ENCODE measurements at places on chromosomes 5 and 9.

GRCh38 chr5:134460551-134460950, 48.9 kb upstream of the CDKN2AIPNL start:
- no peak for DNase-seq

- DNase-seq, result no peak
Observed at GRCh38 chr5:81552852-81553566, 159.1 kb upstream of the ACOT12 start.

DNA sequence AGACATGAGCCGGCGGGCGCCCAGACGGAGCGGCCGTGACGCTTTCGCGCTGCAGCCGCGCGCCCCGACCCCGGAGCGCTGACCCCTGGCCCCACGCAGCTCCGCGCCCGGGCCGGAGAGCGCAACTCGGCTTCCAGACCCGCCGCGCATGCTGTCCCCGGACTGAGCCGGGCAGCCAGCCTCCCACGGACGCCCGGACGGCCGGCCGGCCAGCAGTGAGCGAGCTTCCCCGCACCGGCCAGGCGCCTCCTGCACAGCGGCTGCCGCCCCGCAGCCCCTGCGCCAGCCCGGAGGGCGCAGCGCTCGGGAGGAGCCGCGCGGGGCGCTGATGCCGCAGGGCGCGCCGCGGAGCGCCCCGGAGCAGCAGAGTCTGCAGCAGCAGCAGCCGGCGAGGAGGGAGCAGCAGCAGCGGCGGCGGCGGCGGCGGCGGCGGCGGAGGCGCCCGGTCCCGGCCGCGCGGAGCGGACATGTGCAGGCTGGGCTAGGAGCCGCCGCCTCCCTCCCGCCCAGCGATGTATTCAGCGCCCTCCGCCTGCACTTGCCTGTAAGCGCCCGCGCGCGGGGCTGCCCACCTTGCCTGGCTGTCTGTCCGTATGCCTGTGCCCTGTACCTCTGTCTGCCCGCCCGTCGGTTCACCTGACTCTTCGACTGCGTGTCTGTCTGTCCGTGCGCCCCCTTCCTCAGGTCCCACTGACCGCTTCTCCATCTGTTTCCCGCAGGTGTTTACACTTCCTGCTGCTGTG, 412 bp downstream of the FGF18 start:
- peak; percentile 14 for DNase-seq

- DNase-seq, result no peak
Observed at GRCh38 chr9:106829666-106830408, 33.1 kb upstream of the ZNF462 start.

- no peak for DNase-seq
Observed at GRCh38 chr5:113005454-113005853, 28.9 kb downstream of the DCP2 start.

DNA sequence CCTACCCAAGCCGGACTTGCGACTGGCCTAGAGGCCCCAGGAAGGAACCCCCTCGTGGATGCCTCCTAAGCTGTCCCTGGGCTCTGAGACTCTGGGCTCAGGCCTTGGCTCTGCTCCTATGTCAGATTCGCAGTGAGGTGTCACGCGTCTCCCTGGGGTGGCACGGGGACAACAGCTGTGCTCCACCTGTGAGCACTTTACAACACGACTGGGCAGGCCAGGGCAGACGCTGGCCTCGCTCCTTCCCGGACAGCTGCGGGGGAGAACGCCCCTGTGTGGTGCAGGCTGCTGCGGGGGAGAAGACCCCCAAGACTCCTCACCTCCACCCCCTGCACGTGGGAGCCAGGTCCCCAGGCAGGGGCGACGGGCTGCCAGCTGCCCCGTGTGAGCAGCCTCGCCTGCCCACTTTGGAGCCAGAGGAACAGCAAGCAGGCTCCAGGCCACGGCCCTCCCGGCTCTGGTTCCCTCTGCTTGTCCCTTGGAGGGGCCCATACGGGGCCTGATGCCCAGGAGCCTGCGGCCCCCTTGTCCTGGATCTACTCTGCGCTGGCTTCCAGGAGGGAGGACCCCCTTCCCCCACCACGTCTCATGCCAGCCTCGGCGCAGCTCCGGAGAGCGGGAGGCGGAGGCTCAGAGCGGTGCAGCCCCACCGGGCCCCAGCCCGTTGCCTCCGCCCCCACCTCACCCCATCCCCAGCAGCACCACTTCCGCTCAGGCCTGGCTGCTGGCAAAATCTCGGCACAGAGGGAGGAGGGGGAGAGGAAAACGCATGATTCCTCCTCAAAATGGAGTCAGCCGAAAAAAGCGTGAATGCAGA, 36.0 kb downstream of the SARDH start:
- DNase-seq, result no peak

DNA sequence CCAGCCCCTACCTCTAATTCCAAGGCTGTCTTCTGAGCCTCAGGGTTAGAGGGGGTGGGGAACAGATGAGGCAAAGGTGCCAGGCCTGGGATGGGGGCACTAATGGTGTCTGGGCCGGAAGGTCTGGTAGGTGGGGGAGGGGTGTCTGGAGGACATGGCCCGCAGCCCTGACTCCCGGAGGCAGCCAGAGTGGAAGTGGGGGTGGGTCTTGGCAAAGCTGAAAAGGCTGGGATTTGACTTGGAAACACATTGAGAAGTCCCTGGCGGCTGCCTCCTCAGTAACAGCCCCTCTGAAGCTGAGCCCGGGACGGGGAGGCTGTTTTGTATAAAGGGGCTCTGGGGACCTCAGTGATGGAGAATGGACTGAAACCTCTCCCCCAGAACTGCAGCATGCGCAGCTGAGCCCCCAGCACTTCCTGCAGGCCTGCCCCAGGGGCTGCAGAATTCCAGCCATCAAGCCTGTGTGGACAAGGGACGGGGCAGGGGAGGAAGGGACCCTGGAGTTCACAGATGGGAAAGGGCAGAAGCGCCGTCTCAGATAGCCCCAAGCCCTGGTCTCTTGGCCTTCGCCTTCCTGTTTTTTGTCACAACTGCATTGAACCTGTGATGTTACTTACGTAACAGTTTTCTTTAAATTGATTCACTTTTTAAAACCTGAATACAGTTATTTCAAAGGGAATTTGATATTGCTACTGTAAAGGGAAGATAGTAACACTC, 49.3 kb upstream of the SYNPO start:
- DNase-seq, result no peak

DNA sequence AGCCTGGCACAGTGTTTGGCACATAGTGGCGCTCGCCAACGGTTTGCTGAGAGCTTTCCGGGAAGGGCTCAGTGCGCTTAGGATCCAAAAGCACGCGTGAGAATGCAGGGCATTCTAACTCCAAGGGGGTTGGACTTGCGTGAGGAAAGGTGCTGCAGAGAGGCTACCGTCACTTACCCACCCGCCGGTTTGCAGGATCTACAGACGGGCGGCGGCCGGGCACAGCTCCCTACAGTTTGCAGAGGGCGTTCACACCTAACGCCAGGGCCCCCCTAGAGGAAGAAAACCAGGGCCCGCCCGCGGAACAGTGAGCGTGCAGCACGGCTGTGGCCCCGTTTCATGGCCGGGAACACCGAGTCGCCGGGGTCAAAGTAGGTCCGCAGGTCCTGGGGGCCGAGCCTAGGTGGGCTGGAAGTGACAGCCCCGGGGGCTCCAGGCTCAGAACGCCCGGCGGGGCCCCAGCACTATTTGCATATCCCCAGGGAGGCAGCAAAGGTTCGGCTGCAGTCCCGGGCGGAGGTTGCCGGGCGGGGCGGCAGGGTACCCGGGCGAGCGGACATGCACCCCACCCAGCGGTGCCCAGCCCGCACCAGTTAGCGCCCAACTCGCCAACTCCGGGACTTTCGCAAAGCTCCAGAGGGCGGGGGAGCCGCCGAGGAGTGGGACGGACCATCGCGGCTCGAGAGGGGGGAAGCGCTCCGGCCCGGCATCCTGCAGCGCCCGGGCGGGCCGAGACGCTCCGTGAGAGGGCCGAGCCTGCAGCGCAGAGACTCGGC, 526 bp upstream of the GALNT10 start:
- DNase-seq, result peak; percentile 38

- DNase-seq, result peak; percentile 7
Observed at GRCh38 chr9:23123048-23123632, 676.5 kb downstream of the DMRTA1 start.

- no peak for DNase-seq
Observed at GRCh38 chr5:3237276-3237868, 358.3 kb upstream of the IRX1 start.

GRCh38 chr9:1100201-1100600, 50.0 kb downstream of the DMRT2 start:
- no peak for DNase-seq

GRCh38 chr9:28264368-28264767, 691.1 kb upstream of the C9orf72 start:
- DNase-seq, result no peak

DNA sequence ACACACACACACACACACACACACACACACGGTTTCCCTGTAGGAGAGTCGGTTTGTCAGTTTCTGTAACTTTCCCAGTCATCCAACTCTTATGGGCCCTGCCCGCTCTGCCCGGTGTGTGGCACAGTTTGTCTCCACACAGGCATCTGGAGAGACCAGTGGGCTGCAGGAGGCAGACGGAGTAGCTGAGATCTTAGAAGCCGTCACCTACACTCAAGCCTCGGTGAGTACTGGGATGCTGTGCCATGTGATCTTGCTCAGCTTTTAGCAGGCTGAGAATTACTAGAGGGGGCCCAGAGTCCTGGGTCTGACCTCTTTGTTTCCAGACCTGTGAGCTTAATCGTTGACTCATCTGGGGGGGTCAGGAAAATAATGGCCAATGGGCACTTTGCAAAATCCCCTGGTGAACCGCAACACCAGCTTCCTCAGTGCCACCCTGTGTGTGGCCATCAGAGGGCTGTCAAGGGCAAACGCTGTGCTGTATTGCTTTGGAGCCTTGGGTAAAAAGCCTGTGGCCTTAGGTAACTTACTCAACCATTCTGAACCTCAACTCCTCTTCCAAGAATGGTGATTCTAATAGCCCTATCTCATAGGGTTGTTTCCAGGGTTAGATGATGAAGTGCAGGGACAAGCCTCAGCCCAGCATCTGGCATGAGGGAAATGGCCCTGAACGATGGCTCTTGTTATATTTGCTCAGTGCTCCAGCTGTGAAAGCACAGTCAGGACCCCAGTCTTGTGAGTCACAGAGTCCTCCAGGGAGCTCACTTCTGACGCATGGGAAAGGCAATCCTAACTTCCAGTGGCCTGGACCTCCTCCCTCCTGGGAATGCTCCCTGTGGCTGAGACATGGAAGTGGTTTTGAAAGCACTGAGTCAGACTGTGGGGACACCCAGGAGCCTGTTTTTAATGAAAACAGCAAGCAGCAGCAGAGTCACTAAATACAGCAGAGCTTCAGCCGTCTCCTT, 45.6 kb downstream of the COL15A1 start:
- no peak for DNase-seq

DNA sequence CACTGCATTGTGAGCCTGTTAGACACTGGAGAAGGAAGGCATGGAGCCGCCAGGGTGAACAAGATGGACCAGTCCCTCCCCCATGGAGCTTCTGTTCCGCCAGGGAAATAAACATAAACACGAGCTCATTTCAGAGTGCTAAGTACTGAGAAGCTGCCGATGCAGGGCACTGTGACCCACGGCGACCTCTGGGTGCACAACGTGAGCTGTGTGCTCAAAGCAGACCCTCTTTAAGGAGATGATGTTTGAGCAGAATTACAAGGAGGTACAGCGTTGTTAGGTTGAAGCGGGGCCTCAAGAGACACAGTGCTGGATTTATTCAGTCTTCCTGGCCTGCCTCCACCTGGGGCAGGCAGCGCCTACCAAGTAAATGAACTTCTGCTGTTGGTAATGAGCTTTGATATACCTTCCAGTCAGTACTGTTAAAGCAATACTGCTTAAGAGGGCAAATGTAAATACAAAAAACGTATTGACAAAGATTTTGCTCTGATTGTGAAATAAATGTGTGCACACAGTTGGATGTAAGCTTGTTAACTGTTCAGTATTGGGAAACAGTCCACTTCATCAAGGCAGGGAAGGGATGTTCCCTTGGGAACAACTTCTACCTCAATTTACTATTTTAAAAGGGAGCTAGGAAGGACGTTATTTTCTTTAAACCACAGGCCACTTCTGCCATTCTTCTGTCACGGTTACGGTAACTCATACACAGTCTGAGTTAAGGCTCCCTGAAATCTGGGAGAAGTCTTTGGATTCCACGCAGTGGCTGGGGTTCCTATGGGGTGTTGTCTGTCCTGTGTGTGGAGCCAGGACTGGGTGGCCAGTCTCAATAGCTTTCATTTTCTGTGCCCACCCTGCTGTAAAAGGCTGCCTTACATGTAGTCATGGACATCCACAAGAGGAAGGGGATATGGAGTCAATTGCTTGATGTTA, 48.9 kb upstream of the DMRT1 start:
- no peak for DNase-seq

DNA sequence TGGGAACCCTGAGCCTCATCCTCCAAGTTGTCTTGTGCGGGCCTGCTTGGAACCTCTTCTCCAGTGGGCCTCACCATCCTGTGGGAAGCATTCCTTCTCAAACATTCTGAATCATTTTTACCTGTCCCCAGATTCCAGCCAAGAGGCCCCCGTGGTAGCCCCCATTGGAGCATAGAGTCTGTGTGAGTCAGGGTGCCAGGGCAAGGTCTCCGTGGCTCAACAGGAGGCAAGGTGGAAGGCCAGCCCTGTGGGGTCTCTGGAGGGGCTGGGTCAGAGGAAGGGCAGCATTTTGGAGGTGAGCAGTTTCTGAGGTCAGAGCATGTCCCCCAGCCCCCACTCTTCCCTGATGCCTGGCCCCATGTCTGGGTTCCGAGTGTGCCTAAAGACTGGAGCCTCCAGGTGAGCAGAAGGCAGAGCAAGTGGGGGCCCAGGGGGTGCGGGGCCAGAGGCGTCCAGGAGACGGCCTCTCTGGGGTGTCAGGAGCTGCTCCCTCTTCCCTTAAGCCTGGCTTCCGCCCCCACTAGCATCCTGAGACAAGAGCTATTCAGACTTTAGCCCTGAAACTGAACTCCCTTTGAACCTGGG, 2.1 kb downstream of the CACNA1B start:
- no peak for DNase-seq

DNA sequence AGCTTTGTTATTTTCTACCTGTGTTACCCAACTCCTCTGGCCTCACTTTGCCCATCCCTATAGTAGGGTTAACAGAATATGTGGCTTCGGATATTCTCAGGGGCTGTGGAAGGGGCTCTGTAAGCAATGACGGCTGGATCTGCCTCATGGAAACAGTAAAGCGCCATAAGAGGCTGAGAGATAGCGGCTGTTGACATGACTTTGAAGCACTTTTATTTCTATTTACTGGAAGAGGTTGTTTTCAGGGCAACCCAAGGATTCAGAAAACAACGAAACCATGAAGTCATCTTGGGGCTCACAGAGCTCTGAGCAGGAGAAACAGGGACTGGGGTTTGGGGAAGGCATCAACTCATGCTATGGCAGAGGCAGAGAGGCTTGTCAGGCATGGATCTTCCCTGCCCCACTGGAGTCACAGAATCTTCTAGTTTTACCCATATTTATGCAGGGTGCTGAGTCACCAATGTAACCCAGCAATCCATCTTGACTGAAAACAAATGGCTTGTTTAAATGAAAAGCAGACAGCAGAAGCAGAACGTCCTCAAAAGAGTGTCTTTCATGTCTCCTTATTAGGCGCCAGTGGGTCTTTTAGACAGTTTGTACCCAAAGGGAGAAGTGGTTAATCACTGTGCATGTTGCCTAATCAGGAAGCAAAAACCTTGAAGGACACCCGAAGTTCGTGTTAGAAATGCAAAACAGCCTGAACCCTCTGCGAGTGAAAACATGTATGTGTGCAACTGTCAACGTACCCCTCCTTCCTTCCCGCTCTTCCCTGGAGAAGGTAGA, 113.0 kb downstream of the COL23A1 start:
- no peak for DNase-seq
